Activated CD4-positive, alpha-beta memory T cell treated with anti-CD3 and anti-CD28 coated beads for 36 hours (primary cell): ENCODE measurements at places on chromosomes 3 and 15.

DNA sequence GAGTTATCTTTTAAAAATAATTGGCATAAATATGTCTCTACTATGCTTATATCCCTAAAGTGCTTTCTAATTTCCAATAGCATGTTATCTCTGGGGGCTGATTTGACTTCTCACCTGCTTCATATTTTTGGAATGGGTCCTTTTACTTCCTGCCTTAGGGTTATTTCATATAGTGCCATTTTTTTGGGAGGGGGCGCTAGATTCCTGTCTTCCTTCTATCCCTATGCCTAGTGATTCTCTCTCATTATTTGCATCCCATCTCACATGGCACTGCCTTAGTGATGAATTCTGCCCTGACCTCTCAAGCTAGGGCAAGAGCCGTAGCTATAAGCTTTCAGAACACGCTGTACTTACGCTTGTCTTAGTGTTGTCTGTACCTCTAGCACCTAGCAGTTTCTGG lies 150.3 kb upstream of the SLITRK3 start:
- DNase-seq: no peak

GRCh38 chr15:90126596-90127435 lies 24.5 kb upstream of the IDH2 start:
- DNase-seq: no peak

GRCh38 chr15:75827691-75828090 lies 15.6 kb upstream of the UBE2Q2 start:
- DNase-seq: no peak

GRCh38 chr15:89091627-89092220 lies 3.5 kb downstream of the ABHD2 start:
- DNase-seq: no peak

DNA sequence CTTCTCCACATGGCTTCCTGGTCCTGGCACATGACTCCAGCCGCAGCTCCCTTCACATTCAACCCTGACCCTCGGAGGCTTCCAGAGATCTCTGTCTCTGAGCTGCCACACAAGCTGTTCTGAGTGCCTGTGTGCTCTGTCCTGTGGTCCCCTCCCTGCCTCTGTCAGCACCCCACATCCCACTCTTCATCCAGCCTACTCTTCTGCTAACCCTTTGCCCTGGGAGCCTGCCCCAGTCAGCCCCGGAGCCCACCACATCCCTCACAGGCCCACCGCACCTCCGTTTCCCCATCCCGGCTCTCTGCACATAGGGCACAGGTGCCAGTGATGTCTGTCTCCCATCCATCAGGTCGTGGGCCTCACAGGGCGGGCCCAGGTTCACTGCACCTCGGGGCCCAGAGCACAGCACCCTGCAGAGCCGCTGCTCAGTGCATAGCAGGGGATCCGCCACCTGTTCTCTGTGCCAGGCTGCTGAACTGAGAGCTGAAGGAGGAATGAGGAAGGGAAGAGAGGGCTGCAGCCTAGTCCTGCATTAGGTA lies 133.6 kb downstream of the UACA start:
- DNase-seq: no peak

GRCh38 chr3:124174910-124175874 lies 183.3 kb upstream of the ROPN1 start:
- DNase-seq: no peak

GRCh38 chr3:184663756-184664155 lies 48.1 kb downstream of the MAGEF1 start:
- no peak for DNase-seq
